ENCODE measurements at places on chromosomes 1 and 21. TPM values are rescaled to one million over a fixed set of nuclear protein-coding genes. Genes with fewer than 3 reads are reported as not detected.

The DPYD gene
- 2.0 TPM for total RNA-seq

The HSPA6 gene
- 1.4 TPM for total RNA-seq

The CD247 gene
- total RNA-seq = 0.72 TPM

The HSD11B1 gene
- total RNA-seq = 0.47 TPM

The CD101 gene
- 0.39 TPM for total RNA-seq
